A549 treated with Hydrocortisone at 1 μM for 4 hours (cell line): ENCODE measurements at places on chromosomes 4 and X. TPM values are rescaled to one million over a fixed set of nuclear protein-coding genes. Genes with fewer than 3 reads are reported as not detected.

The CCDC110 gene
- total RNA-seq, result not detected in 5 replicates

The BEX4 gene
- 1.6 to 2.5 TPM (median 2.0 TPM) in 5 replicates for total RNA-seq

The STK26 gene
- 8.3 to 12.9 TPM (median 10.1 TPM) in 5 replicates for total RNA-seq

The SPATA18 gene
- total RNA-seq, result 3.6 to 5.5 TPM (median 4.5 TPM) in 5 replicates

The AMTN gene
- total RNA-seq, result not detected in 5 replicates

The EPGN gene
- 0.50 TPM in 1 of 5 replicates, not detected in the others for total RNA-seq

The CFAP97 gene
- total RNA-seq, result 7.6 to 15.2 TPM (median 12.0 TPM) in 5 replicates

The NXF3 gene
- total RNA-seq, result 0.08 to 0.09 TPM (median 0.09 TPM) in 3 of 5 replicates, not detected in the others
